Activated CD4-positive, CD25-positive, alpha-beta regulatory T cell (primary cell): ENCODE measurements at places on chromosomes 13 and 19.

- no peak for DNase-seq
Measured at GRCh38 chr13:24199016-24199415, 38.5 kb downstream of the SPATA13 start.

DNA sequence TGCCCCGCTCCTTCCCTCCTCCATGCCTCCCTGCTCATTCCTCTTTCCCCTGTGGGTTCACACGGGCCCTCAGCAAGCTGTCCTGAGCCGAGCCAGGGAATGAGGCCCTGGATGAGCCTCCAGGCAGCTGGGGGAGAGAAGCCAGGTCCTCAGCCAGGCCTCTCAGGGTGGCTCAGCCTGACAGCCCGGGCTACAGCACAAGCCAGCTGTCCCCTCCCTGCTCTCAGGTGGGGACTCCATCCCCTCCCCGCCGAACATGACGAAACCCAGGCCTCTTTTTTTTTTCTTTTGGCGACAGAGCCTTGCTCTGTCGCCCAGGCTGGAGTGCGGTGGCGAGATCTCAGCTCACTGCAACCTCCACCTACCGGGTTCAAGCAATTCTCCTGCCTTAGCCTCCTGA lies 40.0 kb upstream of the MATK start:
- no peak for DNase-seq

GRCh38 chr19:54921082-54921481 lies 15.1 kb downstream of the NCR1 start:
- no peak for DNase-seq

DNA sequence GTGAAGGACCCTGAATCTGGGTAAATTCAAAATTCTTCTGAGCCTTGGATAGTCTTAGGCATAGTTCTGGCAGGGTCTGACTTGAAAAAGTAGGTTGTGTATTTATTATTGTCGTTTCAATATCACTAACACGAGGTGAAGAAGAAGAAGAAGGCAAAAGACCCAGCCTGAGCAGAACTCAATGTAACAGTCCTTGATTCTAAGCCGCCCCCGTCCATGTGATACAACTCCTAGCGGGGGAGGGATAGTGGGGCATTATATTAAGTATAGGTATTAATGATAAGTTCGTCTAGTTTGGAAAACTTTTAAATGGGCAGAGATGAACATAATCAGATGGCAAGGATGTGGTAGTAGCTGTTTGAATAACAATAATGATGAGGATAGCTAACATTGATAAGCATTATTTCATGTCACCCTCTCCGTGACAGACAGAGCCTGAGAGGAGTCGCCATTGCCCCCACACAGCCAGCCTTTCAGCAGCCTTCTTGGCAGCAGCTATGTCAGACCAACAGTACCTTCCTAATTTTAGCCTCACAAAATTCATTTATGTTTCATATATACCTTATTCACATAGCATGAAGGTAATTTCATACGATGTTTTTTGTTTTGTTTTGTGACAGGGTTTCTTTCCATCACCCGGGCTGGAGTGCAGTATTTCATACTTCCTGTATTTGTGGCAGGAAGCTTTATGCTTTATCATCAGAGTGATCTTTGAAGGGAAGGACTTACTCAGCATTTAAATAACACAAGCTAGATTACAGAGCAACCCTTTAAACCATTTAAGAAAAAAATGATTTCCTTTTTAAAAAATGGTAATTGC lies 64.4 kb upstream of the NPAS1 start:
- DNase-seq: no peak

- no peak for DNase-seq
Measured at GRCh38 chr19:44712864-44713515, 14.0 kb downstream of the CEACAM16 start.

- DNase-seq: no peak
Measured at GRCh38 chr13:87208636-87209035, 462.5 kb upstream of the SLITRK5 start.

GRCh38 chr13:61592489-61592888 lies 176.8 kb upstream of the PCDH20 start:
- DNase-seq: no peak

DNA sequence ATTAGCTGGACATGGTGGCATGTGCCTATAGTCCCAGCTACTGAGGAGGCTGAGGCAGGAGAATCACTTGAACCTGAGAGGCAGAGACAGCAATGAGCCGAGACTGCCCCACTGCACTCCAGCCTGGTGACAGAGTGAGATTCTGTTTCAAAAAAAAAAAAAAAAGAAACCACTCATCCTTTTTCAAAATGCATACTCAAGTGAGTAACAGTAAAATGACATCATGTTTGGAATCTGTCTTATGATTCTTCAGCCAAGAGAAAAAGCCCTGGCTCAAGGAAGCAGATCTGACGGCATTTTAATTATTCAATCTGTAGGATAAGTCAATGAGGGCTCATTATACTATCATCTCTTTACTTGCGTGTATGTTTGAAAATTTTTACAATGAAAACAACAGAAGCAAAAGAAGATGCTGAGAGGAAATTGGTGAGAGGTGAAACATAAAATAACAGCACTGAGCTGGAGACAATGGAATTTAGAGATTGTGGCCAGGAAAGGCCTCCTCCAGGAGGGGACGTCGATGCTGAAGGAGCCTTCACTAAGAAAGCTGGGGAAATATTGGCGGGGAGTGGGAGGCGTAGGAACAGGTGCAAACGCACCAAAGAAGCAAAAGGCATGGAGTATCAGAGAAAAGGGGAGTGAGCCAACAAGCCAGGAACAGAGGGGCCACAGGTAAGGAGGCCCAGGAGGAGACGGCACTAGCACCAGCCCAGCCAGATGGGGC lies 12.9 kb upstream of the CCNE1 start:
- DNase-seq: no peak

- DNase-seq: no peak
Measured at GRCh38 chr13:109910194-109910593, 123.8 kb upstream of the IRS2 start.

GRCh38 chr19:14165990-14166830 lies 29.8 kb upstream of the ASF1B start:
- no peak for DNase-seq

- DNase-seq: no peak
Measured at GRCh38 chr19:45217193-45217956, 27.8 kb downstream of the EXOC3L2 start.

DNA sequence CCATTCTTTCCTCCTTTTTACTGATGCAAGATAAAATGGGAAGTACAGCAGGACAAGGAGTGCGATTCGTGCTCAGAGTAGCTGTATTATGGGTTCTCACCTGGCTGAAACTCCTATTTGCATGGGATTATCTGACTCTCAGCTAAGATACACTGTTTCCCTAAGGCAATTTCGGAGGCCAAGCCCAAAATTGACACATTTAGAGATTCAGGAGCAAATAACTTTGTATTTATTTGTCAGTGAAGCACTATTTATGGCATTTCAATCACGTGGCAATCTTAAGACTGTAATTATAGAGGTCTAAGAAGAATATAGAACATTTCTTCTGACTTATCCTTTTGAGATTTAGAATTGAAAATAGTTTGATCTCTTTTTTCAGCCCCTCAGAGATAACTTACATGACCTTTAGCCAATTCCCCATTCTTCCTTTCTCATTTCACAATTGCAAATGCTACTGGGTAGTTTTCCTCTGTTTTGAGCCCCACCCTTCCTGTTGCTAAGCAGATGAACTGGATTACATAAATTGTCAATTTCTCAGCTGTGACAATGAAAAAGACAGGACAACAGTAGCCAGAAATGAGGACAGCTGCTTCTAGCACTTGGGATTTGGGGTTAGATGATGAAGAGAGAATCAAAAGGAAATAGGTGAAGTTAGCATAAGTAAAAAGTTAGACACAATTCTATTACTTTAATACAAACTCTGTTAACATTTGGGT lies 122.7 kb upstream of the FRY start:
- no peak for DNase-seq

- DNase-seq: no peak
Measured at GRCh38 chr19:996051-996838, 4.0 kb upstream of the GRIN3B start.

- no peak for DNase-seq
Measured at GRCh38 chr13:98358937-98359336, 181.9 kb upstream of the RNF113B start.

GRCh38 chr13:97282705-97283104 lies 60.6 kb downstream of the MBNL2 start:
- no peak for DNase-seq

DNA sequence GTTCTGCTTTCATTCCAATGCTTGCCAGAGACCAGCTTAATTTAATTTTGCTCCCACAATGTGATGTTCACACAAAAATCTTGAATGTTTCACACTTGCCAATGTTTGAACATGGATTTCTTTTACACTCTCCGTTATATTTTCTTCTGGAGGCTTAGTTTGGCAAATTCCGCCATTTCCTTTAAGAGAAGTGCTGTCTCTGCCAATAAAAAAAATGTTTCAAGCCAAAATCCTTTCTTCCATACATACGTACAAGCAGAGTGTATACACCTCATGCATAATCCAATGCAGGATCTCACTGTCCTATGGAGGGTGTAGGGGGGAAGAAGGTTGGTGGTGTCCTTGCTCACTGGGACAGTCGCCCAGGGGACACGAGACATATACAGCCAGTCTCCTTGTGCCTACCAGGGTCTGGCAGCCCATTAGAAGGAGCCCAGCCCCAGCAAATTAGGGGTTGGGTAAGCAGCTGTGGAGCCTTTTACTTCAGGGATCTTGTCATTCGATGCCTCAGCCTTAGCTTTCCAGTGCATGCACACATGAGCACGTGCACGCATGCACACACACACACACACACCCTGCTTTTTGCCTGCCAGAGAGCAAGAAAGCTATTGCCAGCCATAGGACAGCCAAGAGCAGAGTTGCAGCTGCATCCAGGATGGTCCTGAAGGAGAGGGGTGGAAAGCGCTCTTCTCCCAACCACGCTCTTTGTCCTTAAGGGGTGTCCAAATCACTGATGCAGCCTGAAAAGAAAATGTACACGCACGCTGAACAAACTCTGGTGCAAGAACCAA lies 208.3 kb downstream of the FOXO1 start:
- no peak for DNase-seq

GRCh38 chr13:50910485-50910805 lies 854 bp downstream of the RNASEH2B start:
- DNase-seq: no peak

- DNase-seq: no peak
Measured at GRCh38 chr19:1211494-1212234, 6.1 kb downstream of the STK11 start.

GRCh38 chr13:47853236-47853635 lies 147.8 kb downstream of the SUCLA2 start:
- no peak for DNase-seq

DNA sequence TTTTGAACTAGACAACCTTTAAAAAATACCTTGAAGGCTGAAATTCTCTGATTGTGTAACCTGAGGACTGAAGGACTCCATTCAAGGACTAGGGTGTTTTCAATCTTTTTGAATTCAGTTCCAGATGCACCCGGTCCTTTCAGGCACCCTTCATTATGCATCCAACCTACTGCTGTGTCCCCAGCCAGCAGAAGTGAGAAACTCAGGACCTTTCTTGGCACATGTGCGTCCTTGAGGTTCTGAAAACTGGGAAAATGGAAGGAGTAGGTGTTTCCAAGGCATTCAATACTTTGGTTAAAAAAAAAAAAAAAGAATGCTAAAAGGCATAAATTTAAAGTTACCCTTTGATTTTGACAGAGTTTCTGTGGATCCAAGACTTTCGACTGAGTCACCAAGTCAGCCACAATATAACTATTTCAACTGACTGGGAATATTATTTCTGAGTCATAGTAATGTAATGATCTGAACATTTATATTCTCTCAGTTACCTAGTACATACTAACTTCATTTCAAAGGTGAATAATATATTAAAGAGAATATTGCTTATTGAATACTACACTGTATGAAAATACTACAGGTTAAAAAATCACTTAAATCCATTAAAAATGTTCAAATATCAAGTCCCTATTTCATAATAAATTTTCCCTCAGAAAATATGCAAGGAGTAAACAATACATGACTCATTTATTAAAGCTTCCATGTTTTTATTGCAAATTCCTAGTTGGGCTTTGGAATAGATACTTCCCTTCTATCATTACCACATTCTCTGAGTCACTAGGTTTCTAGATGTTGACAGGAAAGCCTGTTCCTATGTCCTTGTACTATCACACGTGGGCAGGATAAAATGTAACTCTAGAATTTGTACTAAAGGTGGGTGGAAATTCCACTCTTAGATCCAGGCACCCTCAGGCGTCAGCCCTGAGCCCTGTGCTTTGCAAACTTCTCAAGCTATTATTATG lies 2.4 kb upstream of the ITGBL1 start:
- DNase-seq: no peak

DNA sequence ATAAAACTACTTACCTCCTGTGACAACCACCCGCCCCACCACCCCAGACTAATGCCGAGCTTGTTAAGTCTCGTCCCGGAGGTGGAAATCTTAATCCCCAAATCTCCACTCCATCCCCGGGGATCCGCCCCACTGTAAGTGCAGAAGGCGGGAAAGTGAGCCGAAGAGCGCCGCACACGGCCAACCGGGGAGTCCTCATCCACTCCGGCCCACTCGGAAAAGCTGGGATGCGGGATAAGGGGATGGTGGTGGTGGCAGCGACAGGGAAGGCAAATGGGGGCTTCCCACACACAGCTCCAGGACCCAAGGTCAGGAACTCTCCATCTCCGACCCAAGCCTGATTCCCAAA lies 621 bp downstream of the FBL start:
- DNase-seq: no peak

- DNase-seq: no peak
Measured at GRCh38 chr13:110390567-110390966, 83.5 kb downstream of the COL4A2 start.
